ENCODE measurements at places on chromosomes 11 and 22. TPM values are rescaled to one million over a fixed set of nuclear protein-coding genes. Genes with fewer than 3 reads are reported as not detected.

Gene GAL3ST3
- 38.6 TPM for total RNA-seq

- H3K4me1 ChIP-seq: peaks cover 25% of the 10 kb centered on the region
- H3K27ac ChIP-seq: no peak overlapping the region
- H3K4me3 ChIP-seq: no peak overlapping the region
- DNase-seq: no peak
- no peaks in the 10 kb centered on the region for H3K27me3 ChIP-seq
Observed at GRCh38 chr11:92332986-92333385, 108.4 kb downstream of the FAT3 start.

GRCh38 chr11:111733016-111733415, 33.2 kb downstream of the PPP2R1B start:
- no peaks in the 10 kb centered on the region for H3K36me3 ChIP-seq
- peak; percentile 85 for DNase-seq
- H3K27ac ChIP-seq: peak overlapping the region; percentile 22
- H3K27me3 ChIP-seq: no peaks in the 10 kb centered on the region
- H3K4me3 ChIP-seq: no peak overlapping the region

DNA sequence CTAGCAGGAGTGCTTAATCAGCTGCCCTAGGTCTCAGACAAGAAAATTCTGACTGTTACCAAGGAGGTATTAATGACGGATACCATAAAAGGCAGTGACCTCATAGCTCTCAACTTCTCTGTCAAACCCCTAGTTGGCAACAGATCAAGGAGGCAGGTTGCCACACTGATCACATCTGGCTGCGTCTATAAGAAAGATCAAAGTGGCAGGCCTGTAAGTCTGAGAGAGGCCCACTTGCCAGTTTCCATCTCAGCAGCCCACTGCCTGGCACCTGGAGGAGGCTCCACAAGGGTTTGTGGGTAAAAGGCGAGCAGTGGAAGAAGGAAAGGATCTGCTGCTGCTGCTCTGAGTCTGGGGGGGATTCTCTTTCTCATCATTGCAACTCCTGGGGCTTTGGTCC, 239.6 kb upstream of the MPPED2 start:
- no peaks in the 10 kb centered on the region for H3K36me3 ChIP-seq
- peak overlapping the region; percentile 80 for H3K27ac ChIP-seq
- no peak for DNase-seq

Gene OR8G1
- total RNA-seq: not detected

Gene TSSK2
- total RNA-seq: not detected

DNA sequence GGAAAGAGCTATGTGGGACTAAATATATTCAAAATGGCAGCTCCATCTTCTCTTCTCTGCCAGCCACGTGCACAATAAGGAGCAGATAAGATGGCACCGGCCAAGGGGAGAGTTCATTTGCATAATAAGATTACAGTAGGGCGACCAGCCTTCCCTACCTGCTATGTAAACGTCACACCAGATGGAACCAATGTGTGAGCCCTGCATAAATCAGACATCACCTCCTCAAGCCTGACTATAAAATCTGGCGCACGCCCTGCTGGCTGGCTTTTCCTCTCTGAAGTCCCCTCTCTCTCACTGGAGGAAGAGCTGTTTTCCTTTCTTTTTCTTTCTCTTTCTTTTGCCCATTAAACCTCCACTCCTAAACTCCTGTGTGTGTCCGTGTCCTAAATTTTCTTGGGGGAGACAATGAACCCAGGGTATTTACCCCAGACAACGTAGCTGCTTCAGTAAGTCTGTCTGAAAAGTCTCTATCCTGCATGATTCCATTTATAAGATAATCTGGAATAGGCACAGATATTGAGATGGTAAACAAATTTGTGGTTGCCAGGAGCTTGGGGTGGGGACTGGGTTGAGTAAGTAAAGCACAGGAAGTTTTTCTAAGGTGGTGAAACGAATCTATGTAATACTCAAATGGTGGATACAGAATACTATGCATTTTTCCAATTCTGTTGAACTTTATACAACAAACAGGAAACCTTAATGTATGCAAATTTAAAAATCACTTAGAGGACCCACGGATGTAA, 670.0 kb upstream of the KIRREL3 start:
- H3K27ac ChIP-seq: no peak overlapping the region
- H3K4me1 ChIP-seq: no peaks in the 10 kb centered on the region
- no peaks in the 10 kb centered on the region for H3K36me3 ChIP-seq
- DNase-seq: no peak
- H3K27me3 ChIP-seq: no peaks in the 10 kb centered on the region

Gene EEF1G
- 1,990 TPM for total RNA-seq

DNA sequence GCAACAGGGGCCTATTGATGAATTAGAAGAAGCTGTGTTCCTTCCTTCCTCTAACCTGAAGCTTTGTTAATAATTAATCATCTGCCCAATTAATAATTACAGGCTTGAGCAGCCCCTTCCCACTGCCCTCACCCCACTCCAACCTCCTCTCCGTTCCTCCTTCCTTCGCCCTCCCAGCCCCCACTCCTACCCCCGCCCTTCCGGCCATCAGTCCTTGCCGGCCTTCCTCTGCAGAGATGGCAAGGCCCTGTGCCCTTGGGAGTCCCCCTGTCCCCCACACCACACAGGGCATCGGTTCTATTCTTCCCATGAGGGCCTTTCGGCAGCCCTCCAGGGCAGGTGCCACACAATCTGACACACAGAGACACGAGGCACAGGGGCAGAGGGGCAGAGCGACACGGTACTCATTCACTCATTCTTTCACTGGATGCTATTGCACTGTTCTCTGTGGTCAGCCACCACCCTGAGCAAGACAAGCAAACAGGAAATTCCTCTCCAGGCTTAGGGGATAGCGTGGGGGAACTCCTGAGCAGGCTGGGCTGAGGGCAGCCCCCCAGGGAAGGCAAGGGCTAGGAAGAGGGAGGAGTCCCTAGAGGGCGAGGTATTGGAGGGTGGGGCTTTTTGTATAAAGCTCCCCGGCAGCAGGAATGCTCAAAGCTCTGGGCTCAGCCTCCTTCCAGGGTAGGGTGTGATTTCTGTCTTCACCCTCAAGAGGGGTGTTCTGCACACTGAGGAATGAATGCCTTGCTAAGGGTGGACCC, 14.7 kb downstream of the MGAT3 start:
- peaks cover 61% of the 10 kb centered on the region for H3K4me1 ChIP-seq
- H3K4me3 ChIP-seq: no peak overlapping the region
- H3K27ac ChIP-seq: peak overlapping the region; percentile 69
- peak; percentile 46 for DNase-seq
- H3K36me3 ChIP-seq: no peaks in the 10 kb centered on the region

GRCh38 chr11:76167590-76167989, 38.7 kb downstream of the WNT11 start:
- no peak for DNase-seq
- no peaks in the 10 kb centered on the region for H3K36me3 ChIP-seq
- no peak overlapping the region for H3K4me3 ChIP-seq
- H3K27me3 ChIP-seq: no peaks in the 10 kb centered on the region
- no peak overlapping the region for H3K27ac ChIP-seq

Gene OR4D5
- 0.15 TPM for total RNA-seq

Data from cardiac muscle cell (in vitro differentiated cells and primary cell).